ENCODE measurements at places on chromosomes 12 and 14.

DNA sequence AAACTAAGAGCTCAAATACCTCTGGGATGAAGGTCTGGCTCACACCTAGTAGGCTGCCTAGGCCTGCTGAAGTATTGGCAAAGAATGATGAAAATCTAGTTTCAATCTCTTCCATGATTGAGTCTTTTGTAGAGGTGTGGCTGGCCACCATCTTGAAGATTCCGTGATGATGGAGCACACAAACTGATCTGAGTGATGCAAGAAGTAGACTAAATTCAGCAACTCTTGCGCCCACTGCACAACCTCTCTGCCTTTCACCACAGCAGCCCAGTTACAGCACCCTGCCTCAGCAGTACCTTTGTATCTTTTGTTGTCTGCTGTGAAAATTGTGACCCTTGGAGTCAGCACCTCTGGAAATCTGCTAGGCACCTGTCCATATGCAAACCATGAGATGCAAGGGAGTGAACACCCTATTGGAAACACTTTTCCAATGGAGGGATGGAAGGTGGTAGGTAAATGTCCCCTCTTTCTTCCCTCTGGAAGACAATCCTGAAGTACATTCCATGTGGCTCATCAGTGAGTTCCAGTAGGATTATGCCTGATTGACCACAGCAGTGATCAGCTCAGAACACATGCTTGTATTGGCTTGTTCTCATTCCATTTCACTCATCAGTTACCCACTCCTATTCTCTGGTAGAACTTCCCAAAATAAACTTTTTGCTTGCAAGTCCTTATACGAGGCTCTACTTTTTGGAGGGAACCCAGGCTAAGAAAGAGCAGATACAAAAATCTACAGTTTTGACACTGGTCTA is 58.6 kb downstream of the BTBD7 start:
- no peak for DNase-seq

DNA sequence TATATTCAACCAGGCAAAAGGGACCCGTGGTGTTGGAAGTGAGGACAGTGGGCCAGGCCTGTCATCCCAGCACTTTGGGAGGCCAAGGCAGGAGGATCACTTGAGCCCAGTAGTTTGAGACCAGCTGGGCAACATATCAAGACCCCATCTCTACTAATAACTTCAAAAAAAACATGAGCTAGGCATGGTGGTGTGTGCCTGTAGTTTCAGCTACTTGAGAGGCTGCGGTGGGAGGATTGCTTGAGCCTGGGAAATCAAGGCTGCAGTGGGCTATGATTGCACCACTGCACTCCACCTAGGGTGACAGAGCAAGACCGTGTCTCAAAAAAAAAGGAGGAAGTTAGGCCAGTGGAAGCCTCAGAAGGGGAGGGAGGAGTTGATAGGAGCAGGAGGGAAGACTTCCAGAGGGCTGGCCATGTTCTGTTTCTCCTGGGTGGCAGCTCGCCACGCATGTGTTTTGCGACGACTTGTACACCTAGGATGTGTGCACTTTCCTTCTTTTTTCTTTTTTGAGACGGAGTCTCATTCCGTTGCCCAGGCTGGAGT is 10.1 kb downstream of the SLC25A29 start:
- DNase-seq = no peak

- no peak for DNase-seq
These were observed 75.3 kb downstream of the ACACB start for GRCh38 chr12:109191621-109192250.

GRCh38 chr12:123948401-123948795 is 24.2 kb downstream of the CCDC92 start:
- DNase-seq = peak; percentile 42

DNA sequence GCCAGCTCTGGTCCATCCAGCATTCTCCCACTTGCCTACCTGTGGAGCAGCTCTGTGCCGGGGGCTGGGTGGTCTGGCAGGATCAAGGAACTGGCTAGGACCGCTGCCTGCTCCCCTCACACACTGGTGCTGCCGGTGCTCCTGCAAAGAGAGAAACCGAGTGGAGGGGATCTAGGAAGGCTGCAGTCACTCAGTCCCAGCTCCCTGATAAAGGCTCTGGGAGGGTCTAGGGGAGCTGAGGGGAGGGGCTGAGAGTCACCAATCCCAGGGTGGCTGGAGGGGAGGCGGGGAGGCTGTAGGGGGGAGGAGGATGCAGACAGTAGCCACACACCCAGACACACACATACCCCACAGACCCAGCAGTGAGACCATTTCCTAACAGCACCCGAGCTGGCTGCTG is at the start of gene TAC3:
TAC3 (minus strand) TSS at position 182 of the 400 bp plus-strand sequence. CDS start 732 bp downstream, outside the sequence.
- DNase-seq = no peak

- DNase-seq = no peak
These were observed 223.7 kb upstream of the RTL1 start for GRCh38 chr14:101127224-101127623.

- no peak for DNase-seq
These were observed 27.6 kb upstream of the HIP1R start for GRCh38 chr12:122807651-122808050.

DNA sequence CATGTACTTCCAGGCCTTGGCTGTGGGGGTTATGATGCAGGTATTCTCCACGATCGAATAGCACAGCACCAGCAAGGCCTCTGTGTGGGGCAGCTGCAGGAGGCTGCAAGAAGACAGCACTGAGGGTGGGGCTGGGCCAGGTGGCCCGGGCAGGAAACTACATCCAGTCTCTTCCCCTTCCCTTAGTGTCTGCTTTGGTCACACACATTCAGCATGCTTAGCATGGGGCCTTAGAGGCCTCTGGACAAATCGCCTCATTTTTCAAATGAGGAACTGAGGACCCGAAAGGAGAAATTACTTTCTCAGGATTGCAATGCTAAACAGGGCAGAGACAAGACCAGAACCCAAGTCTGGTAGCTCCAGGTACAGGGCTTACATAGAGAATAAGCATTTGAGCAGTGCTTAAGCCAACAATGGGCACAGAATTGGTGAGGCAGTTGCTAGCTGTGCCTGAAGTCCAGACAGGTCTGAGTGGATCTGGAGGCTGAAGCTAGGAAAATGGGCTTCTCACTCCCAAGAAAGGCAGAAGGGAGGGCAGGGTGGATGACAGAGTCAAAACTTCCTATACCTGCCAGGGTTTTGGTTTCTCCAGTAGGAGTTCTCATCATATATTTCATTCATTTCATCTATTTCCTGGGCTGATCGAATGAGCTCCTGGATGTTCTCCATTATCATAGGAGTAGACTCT is 3.5 kb downstream of the ACRBP start:
- DNase-seq = no peak

DNA sequence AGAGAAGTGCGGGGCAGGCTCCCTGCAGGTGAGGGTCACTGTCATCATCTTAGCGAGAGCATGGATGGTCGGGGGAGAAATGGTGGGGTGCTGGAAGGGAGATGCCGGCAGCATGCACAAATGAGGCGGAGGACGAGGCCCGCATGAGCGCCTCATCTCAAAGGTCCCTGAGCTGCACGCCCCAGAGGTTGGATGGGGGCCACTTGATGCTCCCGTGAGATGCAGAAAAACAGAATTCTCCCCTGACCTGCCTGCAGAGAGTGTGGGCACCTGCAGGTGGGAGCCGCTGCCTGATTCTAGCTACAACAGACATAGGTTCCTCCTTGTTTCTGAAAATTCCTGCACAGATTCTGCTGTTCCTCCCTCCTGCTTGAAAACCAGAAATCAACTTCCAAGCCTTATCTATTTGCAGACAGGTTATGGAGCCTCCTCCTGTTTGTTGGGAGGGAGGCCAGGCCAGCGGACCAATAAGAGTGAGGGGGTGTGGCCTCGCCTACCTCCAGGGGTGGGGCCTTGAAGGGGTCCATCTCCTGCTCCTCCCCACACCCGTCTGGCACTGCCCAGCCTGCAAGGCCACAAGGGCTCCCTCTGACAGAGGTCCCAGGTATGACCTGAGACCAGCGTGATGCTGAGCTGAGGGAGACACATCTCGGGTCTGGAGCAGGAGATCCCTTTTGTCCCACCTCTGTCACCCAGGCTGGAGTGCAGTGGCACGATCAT is 67.2 kb downstream of the KDM2B start:
- DNase-seq = peak; percentile 71

DNA sequence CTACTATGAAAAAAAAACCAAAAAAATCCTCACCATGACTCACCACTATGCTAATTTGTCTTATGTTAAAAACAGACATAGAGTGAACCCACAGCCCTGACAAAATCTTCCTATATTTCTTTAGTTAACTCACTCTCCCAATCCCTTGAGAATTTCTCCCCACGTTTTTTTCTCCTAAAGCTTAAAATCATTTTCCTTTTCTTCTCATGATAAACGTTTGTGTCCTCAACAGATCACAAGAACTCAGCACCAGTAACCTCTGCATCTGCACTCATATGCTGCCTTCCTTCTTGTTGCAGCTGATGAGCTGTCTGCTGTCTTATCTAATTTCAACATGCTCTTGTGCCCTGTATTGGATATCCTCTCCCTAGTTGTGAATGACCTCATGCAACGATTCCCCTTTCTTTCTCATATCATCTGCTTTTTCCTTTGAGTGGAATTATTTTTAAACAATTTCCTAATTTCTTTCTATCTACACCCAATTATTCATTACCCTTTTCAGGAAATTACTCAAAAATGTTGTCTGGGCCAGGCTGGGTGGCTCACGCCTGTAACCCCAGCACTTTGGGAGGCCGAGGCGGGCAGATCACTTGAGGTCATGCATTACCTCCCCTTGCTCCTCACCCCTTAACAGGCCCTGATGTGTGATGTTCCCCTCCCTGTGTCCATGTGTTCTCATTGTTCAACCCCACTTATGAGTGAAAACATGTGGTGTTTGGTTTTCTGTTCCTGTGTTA is 427.5 kb upstream of the MGAT4C start:
- no peak for DNase-seq

DNA sequence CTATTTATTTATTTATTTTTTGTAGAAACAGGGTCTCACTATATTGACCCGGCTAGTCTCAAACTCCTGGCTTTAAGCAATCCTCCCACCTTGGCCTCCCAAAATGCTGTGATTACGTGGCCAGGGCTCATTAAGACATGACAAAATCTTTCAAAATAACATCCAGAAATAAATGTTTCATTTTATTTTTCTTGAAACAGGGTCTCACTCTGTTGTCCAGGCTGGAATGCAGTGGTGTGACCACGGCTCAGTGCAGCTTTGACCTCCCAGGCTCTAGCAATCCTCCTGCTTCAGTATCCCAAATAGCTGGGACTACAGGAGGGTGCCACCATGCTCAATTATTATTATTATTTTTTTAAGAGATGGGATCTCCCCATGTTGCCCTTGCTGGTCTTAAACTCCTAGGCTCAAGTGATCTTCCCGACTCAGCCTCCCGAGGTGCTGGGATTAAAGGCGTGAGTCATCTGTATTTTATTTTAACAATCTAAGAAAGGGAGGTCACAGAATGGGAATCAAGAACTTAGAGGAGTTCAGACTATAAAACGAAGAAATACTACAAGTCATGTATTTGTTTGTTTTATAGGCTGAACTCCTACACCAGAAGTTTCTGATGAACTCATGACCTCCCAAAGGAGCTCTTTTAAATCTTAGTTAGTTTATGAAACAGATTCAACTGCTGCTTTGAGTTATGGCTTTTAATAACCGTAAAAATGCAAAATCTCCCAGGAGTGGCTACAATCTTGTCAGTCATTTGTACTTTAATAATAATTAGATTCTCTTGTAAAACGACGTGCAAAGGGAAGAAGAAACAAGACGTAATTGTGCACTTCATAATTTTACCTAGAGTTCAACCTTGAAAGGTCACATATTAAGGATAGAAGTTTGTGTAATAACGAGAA is 2.1 kb upstream of the TMEM263 start:
- DNase-seq = no peak

DNA sequence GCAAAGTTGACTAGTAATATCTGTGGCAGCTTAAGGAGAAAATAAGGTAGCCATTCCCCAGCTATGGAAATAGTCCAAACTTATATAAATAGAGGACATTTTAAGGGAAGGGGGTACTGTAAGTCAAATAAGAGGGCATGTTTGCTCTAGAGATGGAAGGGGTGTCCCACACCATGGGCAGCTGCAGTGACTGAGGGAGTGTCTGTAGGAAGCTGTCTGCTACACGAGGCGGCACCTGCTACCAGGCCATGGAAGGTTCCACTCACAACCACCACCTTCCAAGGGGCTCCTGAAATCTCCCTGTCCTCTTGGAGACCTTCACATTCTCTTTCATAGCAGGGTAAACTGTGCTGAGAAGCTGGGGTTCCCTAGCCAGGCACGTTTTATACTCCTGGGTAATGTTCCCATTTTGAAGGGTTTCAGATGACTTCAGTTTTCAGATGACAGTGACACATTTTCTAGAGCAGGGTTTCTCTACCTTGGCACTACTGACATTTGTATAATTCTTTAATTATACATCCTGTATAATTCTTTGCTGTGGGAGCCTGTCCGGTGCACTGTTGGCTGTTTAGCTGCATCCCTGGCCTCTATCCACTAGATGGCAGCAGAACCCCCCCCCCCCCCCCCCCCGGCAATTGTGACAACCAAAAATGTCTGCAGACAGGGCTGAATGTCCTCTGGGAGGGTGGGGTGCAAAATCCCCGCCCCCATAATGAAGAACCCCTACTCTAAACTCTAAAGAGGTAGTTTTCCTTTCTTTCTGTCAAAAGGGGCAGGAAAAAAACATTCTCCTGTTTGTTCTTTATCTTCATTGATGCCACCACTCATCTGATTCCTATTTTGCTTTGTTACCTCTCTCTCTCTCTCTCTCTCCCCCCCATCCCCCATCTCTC is 11.6 kb upstream of the SMCO2 start:
- DNase-seq = no peak

Data from activated effector memory CD4-positive, alpha-beta T cell treated with anti-CD3 and anti-CD28 coated beads, Interleukin-2, amount 50 U/mL, for 16 hours (primary cell).